HuH-7.5 (cell line): ENCODE measurements at places on chromosomes 11 and 22.

GRCh38 chr11:56706486-56706885, 7.6 kb downstream of the OR9G1 start:
- DNase-seq: no peak

- no peak for DNase-seq
Observed at GRCh38 chr11:111382451-111382850, 3.4 kb upstream of the POU2AF1 start.

DNA sequence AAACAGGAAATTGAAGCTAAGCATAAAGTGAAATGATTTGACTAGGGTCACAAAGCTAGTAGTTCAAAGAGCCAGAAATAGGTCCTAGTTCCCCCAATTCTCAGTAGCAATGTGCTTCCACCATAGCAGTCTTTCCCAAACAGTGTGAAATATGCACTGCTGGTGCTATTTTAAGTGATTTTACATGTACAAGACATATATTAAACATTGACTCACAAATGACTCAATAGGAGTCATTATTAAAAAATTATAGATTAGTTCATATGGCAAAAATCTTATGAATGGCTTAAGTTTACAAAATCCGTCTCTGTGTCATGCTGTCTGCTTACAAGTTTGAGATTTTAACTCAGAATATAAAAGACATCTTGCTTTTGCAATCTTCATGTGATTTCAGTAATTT, 21.4 kb downstream of the KIF18A start:
- DNase-seq: no peak

DNA sequence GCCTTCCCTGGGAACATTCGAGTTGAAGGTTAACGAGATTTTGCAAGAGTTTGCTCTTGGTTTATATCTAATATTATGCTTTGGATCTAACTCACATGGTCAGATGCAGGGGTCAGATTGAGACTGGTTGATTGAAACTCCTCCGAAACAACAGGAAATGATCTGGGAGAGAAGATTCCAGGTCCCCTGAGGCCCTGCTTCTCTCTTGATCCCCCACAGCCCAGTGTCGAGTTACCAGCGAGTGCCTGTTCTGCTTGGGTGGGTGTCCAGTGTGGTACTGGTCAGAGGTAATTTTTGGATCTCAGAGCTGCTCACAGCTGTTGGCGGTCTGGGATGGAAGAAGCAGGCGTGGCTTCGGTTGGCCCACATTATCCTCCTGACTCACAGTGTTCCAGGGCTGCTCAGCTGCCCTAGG, 9.2 kb downstream of the FBLN1 start:
- DNase-seq: no peak

- DNase-seq: no peak
Observed at GRCh38 chr22:44597616-44598015, 99.6 kb upstream of the RTL6 start.

GRCh38 chr11:61964058-61964665, 3.3 kb downstream of the FTH1 start:
- DNase-seq: no peak

- no peak for DNase-seq
Observed at GRCh38 chr11:44319552-44320288, 9.8 kb upstream of the ALX4 start.

DNA sequence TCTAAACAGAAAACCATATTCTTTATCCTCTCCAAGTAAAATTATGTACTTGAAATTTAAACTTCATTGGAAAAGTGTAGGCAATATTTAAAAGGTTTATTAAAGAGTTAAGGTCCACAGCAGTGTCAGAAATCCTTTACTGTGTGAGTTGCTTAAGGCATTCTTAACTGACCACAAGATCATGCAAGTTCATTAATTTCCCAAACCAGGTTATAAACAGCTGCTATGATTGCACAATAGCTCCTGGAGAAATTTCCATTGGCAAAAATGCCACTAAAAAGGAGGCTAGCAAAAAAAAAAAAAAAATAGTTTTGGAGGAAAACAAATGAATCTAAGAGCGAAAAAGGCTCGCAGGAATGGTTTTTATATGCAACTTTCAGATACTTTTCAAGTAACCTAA, 106.2 kb downstream of the ETS1 start:
- no peak for DNase-seq

DNA sequence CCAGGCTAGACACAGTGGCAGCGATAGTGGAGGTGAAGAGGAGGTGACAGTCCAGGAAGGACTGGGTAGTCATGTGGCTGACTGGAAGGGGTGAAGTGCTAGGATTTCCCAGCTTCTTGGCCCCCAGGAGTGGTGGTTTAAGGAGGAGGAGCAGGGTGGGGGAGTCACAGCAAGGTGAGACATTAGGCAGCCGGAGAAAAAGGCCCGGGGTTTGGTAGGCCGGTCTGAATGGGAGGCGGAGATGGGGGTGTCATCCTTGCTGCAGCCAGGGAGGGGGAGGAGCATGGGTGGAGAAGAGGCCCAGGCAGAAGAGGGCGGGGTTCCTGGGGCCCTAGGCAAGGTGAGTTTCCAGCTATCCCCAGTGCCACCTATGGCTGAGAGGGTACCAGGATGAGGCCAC, 6.1 kb downstream of the SIPA1 start:
- no peak for DNase-seq

GRCh38 chr22:18069041-18069440, 8.7 kb upstream of the PEX26 start:
- DNase-seq: no peak
